GM23248 (cell line): ENCODE measurements at places on chromosomes 5 and 9. TPM values are rescaled to one million over a fixed set of nuclear protein-coding genes. Genes with fewer than 3 reads are reported as not detected.

- no peak for DNase-seq
Measured at GRCh38 chr9:124671861-124672260, 99.2 kb downstream of the NR6A1 start.

DNA sequence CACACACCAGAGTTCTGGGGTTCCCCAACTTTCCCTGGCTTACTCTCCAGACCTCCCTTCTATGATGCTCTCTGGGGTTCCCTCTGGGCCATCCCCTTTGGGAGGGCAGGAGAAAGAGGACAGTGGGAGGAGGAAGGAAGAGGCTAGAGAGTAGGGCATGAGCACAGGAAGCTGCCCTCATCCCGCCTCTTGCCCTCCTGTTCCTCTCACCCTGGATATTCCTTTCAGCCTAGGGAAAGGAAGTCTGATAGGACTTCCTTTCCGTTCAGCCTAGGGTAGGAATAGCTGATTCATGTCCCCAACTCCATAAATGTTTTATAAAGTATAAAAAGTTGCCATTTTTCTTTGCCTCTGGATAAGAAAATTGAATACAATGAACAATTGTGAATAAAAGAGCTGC is 7.4 kb downstream of the MAP1B start:
- no peak for DNase-seq

- peak; percentile 44 for DNase-seq
Measured at GRCh38 chr5:98779264-98779877, 5.9 kb downstream of the RGMB start.

HAND1 gene
- total RNA-seq, result not detected in 2 replicates

TSSK1B gene
- total RNA-seq, result not detected in 2 replicates

ARID3C gene
- 0.11 and 0.38 TPM in 2 replicates for total RNA-seq
